ENCODE measurements at places on chromosomes 2 and 18.

DNA sequence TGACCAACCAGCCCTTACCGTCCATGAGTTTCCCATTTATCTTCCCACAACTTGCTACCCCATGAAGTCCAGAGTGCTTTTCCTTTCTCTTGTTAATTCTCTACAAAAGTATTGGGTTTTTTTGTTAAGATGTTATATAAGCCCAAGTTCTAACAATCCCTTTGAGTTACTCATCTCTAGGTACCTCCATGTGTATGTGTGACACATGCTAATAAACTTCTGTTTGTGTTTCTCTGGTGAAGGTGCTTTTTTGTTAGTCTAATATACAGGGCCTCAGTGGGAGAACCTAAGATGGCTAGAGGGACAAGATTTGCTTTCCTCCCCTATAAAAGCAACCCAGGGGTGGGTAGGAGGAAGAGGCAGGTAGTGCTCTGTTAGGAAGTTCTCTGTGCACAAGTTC, 31.8 kb upstream of the RMDN2 start:
- DNase-seq = no peak

GRCh38 chr2:106189325-106189724, 4.8 kb downstream of the UXS1 start:
- DNase-seq = no peak

- no peak for DNase-seq
Observed at GRCh38 chr2:227485429-227485828, 13.5 kb downstream of the AGFG1 start.

- DNase-seq = no peak
Observed at GRCh38 chr2:45974056-45974455, 322.6 kb downstream of the PRKCE start.

DNA sequence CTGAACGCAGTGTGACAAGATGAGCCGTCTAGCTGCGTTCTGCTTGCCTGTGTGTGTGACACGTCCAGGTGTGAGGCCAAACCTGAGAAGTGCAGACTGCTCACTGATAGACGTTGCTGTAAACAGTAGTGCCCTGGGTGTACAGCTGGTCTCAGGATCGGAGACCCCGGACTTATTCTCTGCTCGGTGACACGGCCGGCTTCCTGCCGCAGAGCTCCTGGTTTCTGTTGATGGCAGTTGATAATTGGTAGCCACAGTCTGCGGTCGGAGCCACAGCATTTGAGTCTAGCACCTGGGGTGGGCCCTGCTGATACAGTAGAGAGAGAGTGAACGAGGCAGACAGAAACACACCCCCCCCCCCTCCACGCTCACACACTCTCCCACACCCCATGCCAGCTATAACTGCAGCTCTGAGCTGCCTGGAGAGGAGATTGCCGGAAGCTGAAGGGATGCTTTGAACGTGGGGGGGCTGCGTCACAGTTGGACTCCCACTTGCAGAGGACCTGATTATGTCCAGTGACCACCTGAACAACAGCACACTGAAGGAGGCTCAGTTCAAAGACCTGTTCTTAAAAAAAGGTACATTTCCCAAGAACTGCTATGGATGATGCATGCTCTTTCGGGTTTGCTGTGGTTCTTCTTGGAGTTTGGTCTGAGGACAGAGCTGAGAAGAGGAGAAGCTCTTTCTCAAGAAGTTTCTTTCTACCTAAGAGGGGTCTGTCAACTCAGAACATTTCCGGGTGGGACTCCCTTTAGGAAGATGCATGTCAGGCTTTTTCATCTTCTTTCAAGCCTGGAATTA, 114.0 kb downstream of the FAM210A start:
- peak; percentile 75 for DNase-seq

GRCh38 chr18:8858888-8859511, 153.6 kb downstream of the MTCL1 start:
- no peak for DNase-seq

DNA sequence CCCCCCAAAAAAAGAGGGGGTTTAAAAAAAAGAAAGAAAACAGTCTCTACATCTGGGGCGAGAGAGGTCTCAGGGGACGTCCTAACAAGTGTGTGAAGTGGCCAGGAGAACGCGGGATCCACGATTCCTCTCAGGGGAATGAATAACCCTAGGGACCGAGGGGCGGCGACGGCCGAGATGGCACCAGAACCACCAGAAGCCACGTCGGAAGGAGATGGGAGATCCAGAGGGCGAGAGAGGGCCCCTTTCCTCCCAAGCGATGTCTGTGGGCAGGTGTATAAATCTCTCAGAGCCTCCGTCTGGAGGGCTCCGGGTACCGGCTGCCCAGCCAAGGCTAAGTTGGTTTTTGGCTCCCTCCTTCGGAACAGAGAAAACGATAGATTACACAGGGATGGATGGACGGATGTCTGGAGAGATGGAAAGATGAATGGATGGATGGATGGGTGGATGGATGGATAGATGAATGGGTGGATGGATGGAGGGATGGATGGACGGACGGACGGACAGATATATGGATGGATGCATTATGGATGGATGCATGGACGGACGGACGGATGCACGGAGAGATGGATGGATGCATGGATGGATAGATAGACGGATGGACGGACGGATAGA, 1.7 kb downstream of the EPHA4 start:
- DNase-seq = no peak

- no peak for DNase-seq
Observed at GRCh38 chr2:226151157-226151556, 648.5 kb downstream of the IRS1 start.

All from T follicular helper cell (primary cell).